Stimulated activated CD4-positive, alpha-beta T cell treated with anti-CD3 and anti-CD28 coated beads, Interleukin-12 subunit alpha, Interleukin-12 subunit beta, amount 100 ng/mL, for 24 hours (primary cell): ENCODE measurements at places on chromosomes 7 and 10.

- no peak for DNase-seq
These were observed 81.1 kb downstream of the SVIL start for GRCh38 chr10:29553544-29554250.

DNA sequence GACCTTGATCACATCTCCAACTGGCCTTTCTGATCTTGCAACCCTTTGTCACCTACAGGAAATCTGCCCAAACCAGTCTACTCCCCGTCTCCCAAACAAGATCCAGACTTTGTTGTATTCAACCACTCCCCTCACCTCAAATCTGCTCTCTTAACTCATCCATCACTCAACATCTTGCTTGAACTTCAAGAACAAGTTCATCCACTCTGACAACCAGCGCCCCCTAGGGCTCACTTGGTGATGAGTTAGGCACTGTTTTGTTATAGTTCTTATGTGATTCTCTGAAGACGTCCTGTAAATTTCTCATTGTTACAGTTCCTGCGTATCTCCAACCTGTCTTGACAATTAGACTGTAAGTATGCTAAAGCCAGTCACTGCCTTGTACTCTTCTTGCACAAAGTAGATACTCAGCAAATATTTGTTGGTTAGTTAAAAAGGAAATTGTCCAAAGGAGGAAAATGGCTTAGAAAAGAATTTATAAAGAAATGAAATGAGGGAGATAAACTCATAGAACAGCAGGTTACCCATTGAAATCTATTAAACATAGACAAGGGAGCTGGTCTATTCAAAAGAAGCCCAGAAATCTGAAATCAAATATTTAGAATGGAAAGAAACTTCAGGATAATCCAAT is 5.3 kb downstream of the FRMD4A start:
- peak; percentile 66 for DNase-seq

- no peak for DNase-seq
These were observed 230.8 kb upstream of the GHITM start for GRCh38 chr10:83908506-83908905.

DNA sequence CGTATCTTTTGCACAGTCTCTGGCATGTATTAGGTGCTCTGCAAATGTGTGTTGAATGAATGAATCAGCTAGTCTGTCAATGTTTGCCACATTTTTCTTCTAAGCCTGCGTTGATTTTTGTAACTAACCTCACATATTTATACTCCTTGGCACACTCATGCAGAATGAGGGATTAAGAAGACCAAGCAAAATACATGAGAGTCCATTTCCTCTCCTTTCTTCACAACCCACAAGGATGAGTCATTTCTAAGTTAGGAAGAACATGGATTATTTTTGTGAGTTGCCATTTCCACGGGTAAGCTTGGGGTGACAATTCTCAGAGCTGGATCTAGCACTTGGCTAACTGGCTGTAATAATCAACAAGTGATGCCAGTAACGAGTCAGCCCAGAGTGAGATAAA is 158.8 kb downstream of the TWIST1 start:
- no peak for DNase-seq

GRCh38 chr10:62072901-62073300 is 171.4 kb downstream of the ARID5B start:
- no peak for DNase-seq

DNA sequence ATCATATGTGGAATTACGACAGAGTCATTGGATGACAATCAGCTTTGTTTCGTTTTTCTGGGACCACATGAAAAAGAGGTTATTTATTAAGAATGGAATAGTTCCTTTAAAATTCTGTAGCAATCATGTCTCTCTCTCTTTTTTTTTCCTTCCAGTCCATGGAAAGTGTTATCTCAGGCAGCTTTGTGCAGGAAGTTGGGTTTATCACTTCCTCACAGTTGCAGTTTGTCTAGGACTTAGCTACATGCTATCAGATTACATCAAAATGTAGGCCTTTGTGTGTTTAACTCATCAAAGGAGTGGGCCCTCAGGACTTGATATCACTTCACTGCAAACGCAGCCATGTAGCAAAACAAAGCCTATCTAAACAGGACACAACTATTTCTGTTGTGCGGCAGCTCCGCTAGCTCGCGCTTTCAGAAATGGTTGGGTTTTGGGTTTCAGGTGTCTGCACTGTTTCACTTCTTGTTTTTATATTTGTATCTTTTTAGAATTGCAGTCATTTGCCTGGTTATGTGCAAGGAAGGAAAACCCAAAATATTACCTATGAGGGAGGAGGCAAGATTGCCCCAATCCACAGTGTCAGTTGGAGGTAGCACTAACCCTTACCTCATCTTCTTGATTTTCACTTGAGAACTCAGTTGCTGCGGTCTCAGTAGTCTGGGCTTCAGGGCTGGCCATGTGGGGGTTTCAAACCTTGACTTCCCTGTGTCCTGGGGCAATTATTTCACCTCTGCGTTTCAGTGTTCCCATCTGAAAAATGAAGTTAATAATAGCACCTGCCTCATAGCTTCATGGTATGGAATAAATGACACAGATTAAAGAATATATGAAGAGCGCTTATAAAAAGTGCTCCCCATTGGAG is 66.7 kb downstream of the HHEX start:
- no peak for DNase-seq

- DNase-seq: no peak
These were observed 66.4 kb upstream of the IFRD1 start for GRCh38 chr7:112383671-112384417.

GRCh38 chr7:127708788-127709187 is 56.8 kb downstream of the SND1 start:
- DNase-seq: peak; percentile 31

DNA sequence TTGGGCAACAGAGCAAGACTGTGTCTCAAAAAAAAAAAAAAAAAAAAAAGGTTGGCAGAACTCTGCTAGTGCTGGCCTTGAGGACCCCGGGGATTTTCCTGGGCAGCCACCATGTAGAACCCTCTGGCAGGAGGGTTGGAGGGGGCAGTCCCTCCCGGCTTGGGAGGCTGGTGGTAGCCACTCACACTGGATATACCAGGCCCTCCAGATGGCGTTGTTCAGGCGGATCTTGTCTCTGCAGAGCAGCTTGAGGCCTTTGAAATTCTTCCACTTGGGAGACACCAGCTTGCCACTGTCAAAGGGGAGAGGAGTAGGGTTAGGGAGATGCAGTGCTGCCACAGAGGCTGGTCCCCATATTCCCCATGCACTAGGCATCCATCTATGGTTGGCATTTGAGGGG is 8.4 kb downstream of the MLXIPL start:
- DNase-seq: no peak

DNA sequence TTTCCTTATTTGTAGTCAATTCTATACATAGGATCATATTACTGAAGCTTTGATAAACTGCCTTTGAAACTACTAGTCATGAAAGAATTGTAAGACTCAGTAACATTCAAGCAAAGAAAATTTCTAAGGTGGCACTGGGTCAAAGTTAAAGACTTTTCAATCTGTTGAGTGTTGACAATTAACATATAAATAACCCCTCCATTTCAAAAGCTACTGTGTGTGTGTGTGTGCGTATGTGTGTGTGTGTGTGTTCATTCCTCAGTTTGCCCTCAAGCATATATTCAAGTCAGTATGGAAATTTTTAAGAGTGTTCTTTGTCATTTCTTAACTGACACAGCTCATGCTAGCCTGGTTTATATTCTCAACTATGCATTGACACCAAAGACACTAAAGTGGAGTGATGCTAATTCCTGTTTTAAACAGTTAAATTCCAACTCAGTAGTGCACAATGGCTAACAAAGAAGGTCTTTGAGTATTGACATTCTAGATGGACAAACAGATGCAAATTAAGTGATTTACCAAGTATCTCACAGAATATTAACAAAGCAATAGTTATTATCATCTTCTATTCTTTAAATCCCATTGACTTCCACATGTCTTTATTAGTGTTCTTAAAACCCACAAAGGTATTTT is 314.8 kb upstream of the GRM3 start:
- no peak for DNase-seq

GRCh38 chr7:106604303-106604924 is 56.5 kb downstream of the CCDC71L start:
- no peak for DNase-seq

- DNase-seq: no peak
These were observed 25.9 kb downstream of the FAM20C start for GRCh38 chr7:218316-218715.

DNA sequence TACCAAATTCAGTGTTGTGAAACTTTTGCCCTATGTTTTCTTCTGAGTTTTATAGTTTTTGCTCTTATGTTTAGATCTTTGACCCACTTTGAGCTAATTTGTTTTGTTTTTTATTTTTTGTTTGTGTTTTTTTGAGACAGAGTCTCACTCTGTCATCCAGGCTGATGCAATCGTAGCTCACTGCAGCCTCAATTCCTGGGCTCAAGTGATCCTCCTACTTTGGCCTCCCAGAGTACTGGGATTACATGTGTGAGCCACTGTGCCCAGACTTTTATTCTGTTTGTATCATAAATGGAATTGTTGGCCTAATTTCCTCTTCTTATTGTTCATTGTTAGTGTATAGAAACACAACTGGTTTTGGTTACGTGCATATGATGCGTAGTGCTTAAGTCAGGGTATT is 43.2 kb upstream of the ZMIZ2 start:
- DNase-seq: no peak

DNA sequence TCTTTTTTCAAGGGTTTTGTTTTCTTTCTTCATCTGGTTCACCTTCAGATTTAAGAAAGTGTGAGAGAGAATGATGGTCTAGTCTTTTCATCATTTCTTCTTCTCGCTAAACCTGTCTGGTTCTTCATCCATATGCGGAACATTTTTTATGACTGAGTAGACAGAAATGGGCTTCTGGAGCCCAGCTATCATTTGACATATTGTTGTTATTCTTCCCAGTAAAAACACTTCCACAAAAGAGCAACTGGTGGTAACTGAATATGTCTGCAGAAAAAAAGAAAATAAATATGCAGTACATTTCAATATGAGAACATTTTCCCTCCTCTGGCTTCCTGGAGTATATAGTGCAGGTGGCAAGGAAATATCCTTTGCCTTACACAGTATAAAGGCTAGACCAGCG is 209.5 kb downstream of the JCAD start:
- DNase-seq: no peak

DNA sequence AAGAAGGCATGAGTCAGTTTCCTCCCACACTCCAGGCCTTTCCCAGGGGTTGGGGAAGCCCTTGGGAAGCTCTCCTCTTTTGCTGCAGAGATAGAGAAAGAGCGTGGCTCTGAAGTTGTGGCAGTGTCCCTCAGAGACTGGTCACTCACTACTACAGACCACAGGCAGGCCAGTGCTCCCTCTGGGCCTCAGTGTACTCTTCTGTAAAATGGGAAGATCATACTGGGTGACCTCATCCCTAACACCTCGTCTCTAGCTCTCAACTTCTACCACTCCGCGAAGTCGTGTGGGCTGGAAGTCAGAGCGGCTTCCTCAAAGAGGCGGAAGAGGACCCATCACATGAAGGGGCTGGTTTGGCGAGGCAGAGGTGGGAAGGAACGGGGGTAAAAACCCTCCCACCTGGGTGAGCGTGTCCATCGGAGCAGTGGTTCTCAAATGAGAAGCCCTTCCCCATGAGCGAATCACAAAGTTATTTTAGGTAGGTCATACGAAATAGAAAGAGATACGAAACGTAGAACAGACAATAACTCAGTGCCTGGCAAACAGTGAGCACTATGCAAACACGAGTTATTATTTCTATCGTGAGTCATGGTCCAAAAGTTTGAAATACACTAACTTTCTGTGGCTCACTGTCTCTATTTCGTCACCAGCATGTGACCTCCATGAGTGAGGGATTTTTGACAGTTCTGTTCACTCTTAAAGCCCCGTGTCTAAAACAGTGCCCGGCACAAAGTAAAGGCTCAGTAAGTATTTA is 32.7 kb downstream of the PRKAG2 start:
- DNase-seq: no peak

- no peak for DNase-seq
These were observed 68.9 kb upstream of the ADO start for GRCh38 chr10:62735464-62736167.

DNA sequence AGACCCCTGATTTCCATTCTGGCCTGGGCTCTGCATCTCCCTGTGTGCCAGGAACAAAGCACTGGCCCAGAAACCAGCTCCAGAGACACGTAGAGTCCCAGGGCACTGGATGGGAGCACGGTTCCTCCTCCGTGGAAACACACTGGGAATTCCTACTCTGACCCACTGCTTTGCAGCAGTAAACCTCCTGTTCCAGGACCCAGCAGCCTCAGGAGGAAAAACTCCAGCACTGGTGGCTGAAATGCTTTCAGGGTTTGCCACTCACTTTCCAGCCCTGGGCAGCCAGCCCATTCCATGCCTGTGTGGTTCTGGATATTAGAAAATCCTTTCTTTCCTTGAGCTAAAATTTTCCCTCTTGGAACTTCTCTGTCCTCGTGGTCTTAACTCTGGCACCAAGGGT is 58.0 kb downstream of the FAM171A1 start:
- DNase-seq: no peak

DNA sequence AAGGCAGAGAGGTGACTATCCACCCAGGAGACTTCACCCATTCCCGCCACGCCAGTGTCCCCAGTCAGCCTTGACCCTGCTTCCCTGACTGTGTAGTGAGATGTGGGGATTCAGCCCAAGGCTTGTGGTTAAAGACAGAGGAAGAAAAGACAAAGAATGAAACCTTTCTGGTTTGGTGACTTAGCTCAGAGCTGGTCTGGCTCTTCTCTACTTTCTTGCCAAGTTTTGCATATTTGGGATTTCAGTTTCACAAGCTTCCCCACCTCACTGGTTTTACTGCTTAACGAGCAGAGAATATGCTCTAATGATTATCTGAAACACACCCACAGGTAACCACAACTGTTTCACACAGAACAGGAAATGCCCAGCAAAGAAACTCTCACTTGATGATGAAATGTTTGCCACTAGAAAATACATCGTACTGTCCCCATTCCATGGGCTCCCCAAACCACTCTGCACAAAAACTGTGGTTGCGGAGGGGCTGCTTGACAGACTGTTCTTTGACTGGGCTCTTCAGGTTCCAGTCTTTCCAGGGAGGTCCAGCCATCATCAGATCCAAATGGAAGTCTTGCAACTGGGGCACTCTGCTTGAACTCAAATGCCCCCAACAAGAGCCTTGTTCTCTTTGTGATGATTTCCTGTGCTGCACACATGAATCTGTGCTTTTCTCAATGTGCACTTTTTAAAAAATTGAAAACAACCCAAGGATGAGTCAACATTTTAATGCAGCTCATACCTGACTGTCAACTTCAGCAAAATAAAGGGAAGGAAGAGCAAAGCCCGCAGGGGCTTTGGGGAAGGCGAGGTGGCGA is 95.5 kb downstream of the CTBP2 start:
- DNase-seq: peak; percentile 11

GRCh38 chr7:105715528-105715927 is 134.2 kb upstream of the EFCAB10 start:
- no peak for DNase-seq
